ENCODE measurements at places on chromosomes 3 and 15.

- peak; percentile 52 for DNase-seq
Observed at GRCh38 chr3:15120986-15121385, 22.0 kb upstream of the RBSN start.

GRCh38 chr3:150411546-150411945, 3.4 kb downstream of the TSC22D2 start:
- DNase-seq, result no peak

- no peak for DNase-seq
Observed at GRCh38 chr3:156685752-156686151, 11.4 kb downstream of the TIPARP start.

DNA sequence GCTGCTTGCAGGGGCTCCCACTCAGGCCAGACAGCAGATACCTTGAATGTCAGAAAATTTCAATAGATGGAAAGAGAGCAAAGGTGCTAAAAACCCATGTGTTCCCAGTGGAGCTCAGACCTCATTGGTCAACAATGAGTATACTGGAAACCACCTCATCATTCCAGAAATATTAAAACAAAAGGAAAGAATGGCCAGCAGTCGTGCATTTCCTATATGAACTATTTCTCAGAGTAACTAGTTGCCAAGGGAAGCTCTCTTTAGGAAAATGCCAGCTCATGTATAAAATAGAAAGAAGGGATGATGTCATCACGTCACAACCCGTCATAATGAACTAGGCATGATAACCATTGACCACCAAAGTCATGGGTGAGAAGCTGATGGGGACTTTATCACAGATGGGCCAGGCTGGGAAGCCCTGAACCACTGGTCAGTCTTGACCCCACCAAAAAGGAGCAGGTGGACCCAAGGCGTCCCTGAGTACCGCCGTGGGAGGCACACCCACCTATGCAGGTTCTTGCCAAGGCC, 17.5 kb downstream of the DNAJB8 start:
- no peak for DNase-seq

- DNase-seq, result peak; percentile 2
Observed at GRCh38 chr3:40780925-40781406, 256.2 kb downstream of the ZNF621 start.

- no peak for DNase-seq
Observed at GRCh38 chr3:94619643-94620042, 556.8 kb downstream of the NSUN3 start.

- DNase-seq, result no peak
Observed at GRCh38 chr15:89416339-89417183, 79.8 kb downstream of the RHCG start.
